ENCODE measurements at places on chromosomes 2 and 18.
A peak's percentile ranks its signal among the peaks of the same experiment; 100 is the strongest.

DNA sequence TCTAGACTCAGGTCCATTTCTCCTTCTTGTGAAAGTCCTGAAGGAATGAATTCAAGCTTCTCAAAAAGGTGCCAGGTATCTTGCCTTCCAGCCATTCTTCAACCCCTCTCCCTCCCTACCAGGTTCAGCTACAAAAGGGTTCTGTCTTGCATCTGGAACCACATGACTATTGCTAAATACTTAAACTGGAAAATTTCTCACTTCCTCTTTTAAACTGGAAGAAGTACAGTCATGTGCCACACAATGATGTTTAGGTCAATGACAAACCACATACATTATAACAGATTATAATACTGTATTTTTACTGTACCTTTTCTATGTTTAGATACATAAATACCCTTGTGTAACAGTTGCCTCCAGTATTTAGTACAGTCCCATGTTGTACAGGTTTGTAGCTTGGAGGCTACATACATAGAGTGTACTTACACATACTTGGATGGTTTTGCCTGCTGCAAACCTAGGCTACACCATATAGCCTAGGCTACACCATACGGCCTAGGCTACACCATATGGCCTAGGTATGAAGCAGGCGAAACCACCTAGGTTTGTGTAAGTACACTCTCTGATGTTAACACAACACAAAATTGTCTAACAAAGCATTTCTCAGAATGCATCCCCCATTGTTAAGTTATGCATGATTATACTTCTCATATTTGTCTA, 142.0 kb upstream of the DNMT3A start:
- no peak for DNase-seq

DNA sequence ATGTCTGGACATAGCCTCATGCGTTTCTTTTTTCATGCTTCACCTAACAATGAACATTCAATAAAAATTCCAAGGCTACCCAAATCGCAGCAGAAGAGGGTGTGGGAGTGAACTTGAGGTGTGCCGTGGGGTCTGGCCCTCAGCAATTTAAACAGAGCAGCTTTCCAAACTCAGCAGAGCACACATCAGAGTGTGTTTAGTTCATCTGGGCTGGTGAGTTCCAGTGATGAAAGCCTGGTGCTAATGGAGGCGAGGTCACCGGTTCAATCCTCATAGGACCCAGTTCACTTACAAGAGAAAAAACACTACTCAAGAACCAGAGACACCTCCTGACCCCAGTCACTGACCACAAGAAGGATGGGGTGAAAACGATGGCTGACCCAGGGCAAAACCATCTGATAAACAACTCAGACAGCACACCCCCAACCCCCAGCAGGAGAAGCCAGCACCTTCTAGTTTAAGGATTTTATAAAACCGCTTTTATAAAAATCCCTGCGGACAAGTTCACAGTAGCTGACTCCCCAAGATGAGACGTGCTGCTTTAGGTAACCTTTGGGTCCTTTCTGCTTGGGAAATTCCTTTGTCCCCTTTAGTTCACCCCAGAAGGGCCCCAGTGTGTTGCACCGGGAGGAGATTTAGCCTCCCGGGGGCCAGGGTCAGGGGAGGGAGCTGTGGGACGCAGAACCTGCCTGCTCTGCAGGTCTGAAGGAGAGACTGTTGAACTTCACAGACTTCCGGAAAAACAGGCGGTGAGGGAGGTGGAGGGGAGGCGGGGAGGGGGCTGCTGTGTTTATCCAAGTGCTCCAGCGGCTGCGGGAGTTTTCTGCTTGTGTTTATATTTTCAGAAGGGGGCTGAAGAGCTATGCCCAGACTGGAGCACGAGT, 152.7 kb upstream of the SOX11 start:
- peak; percentile 56 for DNase-seq

DNA sequence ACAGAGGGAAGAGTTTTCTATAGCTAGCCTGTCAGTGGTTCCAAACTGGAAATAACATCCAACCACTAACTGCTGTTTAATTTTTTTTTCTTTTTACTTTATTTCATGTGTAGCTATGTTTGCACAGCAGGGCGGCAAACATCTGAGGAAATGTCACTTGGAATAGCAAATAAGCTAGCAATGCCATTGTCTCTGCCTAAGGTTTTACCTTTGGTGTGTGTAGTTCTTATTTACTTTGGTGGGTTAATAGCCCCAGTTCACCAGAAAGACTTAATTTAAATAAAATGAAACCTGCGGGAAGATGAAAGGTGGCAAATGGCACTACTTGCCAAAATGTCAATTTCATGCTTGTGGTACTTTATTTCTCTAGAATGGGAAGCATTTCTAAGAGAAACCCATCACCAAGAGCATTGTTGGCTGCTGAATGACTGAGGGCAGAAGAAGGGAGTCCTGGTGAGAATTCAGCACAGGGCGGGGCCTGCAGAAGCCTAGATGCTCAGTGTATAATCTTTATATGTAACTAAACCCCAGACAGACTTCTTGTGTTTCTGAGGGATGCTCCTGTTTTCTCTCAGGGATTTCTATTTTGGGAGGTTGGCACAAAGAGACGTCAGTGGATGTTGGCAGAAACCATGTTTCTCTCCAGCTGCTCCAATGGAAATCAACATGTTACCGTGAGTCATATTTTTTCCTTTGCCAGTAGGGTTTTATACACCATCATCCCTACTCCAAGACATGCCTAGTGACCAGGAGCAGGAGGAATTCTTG, 300.4 kb upstream of the NT5C1B start:
- no peak for DNase-seq

GRCh38 chr18:7743256-7743655, 176.1 kb downstream of the PTPRM start:
- no peak for DNase-seq

DNA sequence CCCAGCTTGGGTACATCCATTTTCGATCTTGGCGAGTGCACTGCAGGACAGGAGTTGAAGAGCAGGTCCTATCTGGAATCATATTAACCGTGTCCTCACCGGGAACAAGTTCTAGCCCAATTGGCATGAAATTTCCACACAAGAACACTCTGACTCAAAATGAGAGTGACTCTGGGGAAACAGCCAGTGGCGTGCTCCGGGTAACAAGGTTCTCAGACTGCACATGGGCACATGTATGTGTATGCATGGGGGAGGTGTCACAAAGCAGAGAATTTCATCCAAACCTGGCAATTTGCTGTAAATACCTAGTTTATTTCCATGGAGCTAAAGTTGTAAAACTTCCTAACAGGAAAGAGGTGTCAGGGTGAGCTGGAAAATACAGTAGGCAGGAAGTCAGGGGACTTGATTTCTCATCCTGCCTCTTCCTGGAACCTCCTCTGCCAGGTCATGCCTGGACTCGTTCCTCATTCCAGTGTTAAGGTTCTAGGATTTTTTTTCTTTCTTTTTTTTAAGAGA, 1.7 kb downstream of the TUBB6 start:
- DNase-seq = no peak

- DNase-seq = no peak
These were observed 658.8 kb upstream of the ID2 start for GRCh38 chr2:8022908-8023640.

DNA sequence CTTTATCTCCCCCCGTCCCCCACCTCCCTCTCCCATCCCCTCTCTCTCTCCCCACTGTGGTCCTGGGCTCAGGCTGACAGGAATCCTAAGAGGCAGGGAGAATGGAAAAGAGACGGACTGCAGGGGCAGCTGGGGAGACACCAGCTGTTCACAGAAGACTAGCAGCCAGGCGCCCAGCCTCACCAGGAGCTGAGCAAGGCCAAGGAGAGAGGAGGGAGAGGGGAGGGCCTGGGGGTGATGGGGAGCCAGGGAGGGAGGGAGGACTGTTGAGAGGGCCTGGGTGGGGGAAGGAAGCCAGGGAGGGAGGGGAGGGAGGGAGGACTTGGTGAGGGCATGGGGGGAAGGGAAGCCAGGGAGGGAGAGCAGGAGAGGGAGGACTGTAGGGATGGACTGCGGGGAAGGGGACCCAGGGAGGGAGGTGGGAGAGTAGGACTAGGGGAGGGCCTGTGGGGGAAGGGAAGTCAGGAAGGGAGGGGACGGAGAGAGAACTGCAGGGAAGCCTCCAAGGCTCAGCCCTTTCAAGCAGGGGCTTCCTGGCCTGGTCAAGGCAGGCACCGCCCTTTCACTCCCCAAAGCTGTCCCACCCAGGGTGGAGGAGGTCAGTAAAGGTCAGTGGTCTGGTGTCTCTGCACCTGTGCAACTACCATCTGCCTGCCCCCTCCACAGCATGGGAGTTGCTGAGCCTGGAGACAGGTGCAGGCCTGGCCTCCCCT, 517.7 kb upstream of the MYT1L start:
- DNase-seq = peak; percentile 54

DNA sequence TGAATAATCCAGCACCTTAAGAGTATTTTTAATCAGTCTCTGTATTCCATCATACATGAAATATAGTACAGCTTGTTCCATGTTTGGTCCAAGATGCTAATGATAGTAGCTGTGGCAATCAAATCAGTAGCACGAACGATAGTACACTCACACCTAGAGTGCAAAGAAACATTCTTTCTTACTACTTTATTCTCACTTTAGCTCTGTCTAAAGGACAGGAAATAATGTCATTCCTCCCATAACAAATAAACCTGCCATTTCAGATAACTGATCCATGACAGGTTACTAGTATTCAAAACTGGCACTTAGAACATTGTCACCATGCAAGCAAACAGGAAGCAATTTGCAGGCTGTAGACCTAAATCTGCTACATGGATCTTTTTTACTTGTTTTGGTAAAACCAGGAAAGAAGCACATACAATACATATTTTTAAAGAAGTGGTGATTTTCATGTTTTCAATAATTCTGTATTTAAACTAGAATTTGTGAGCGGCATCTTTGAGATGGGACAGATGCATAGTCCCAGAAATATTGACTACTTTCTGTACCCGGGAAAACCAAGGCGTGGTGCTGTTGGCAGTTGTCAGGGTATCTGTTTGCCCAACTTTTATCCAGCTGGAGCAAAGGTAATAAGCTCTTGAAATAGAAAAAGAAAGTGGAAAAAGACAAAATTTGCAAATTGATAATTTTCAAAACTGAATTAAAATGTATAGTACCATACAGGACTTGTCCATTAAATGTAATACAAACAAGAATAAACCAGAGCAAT, 49.5 kb downstream of the IKZF2 start:
- DNase-seq = no peak

DNA sequence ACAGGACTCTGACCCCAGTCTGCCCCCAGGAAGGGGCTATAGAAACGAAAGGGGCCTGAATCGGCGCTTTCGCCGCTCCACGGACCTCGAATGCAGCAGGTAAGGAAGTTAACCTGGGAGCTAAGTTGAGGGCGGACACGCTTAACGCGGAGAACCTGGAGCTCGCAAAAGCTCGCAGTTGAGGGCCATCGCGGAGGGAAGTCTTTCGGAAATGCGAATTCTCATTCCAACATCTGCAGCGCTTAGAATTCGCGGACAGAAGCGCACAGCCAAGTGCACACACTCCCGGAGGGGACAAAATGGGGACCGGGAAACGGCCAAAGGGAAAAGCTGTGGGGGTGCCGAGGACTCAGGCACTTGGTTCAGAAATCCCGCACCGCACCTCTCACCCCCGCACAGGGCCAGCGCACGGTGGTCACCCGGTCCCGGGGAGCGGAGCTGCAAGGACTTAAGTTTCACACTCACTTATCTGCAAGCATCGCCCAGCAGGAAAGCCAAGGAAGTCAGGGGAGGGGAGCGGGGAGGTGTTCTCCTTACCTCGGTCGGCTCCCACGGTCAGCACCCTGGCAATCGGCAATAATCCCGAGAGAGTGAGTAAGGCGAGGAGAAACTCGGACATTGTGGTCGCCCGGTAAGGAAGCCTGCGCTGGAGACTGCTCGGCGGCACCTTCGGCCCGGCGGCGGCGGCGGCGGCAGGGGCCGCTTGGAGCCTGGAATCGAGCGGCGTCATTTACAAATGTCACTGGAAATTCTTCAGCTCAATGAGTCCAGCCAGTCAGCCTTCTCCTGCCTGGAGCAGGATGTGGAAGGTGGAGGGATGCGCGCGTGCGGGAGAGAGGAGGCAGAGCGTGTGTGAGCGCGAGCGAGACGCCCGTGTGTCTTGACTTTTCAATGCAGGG, 456 bp downstream of the LRP1B start:
- peak; percentile 83 for DNase-seq

DNA sequence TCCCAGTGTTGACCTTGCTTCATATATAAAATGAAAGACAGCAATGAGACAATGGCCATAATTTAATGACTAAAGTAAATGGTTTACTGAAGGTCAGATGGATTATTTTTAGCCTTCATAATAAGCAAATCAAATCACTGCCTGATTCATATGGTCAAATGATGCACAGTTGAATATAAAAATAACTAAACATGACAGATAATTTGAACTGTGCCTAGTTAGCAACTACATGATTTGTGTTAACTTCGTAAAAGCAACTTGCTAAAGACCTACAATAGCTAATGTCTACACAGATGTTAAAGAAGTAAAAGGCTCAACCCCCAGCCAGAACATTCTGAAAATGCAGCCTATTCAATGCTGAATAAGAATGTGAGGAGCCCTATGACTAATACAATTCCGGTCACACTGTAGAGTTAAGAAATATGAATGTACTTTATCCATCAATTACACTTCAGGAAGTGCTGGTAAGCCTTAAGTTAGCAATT, 590.8 kb upstream of the CDH2 start:
- DNase-seq = no peak

DNA sequence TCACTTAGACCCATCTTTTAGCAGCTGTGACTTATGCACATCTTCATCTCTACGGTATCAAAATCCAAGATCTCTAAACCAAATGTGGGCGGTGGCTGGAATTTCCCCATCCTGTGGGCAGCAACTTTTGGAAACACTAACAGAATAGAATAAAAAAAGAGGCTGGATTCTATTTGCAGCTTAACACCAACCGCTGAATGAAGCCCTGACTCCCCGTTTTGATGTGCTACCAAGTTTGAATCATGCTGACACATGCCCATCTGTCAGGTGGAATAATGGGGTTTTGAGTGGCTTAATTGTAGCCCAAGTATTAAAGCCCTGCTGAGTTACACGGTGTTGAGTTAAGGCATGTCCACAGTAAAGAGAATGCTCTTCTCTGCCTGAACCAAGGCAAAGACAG, 165.2 kb downstream of the MTCL1 start:
- DNase-seq = no peak

- DNase-seq = no peak
These were observed 39.8 kb upstream of the ALPP start for GRCh38 chr2:232338759-232339106.

GRCh38 chr2:23713351-23713750, 213.6 kb downstream of the ATAD2B start:
- DNase-seq = no peak

- peak; percentile 70 for DNase-seq
These were observed 358.7 kb upstream of the TNP1 start for GRCh38 chr2:217218269-217219163.

DNA sequence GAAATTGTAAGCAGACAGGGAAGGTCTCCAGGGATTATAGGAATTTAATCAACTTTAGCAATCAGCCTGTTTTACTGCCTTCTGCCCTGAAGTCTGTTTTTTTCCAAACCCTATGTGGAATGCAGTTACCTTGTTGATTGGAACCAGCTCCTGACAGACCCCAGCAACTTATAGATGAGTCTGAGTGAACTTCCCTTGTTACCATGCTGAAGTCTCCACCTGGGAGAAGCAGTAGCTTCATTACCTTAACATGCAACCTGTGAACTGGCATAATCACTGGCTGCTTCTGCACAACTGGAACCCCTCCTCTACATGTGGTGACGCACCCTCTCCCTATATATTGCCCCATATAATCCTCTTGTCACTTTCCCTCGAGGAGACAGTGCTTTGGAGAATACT, 226.3 kb upstream of the SPOPL start:
- DNase-seq = no peak
